ENCODE measurements at places on chromosomes 2 and 18.

DNA sequence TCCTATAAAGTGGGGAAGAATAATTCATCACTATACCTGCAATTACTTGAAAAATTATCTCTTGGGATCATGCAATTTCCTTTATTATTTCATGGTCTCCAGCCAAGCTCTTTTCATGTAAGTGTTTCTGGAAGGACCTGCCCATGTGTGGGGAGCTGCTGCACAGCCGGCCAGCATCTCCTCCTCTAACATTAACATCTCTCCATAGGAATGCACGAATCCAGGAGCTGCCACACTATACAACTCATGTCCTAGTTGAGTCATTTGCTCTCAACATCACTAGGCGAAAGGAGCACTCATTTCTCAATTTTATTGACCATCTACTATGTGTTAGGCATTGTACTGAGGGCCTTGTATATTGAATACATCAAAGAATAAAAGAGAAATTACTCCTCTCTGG, 144.3 kb upstream of the ERBB4 start:
- no peak for DNase-seq

DNA sequence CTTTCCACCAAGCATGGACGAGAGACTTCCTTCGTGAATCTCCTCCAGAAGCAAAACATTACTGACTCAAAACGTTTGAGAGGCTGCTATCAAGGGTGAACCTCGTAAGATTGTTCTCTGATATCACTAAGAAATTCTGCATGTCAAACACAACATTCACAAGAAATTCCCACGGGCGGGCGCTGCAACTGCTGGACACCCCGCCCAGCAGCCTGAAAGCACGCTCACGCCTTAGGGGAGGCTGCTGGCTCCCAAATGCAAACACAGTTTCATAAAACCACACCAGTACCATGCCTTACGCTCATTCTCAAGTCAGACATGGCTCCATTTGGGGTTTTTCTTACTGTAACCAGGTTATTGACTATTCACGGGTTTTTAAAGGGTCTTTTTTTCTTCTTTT, 39.0 kb downstream of the MBP start:
- DNase-seq: no peak

DNA sequence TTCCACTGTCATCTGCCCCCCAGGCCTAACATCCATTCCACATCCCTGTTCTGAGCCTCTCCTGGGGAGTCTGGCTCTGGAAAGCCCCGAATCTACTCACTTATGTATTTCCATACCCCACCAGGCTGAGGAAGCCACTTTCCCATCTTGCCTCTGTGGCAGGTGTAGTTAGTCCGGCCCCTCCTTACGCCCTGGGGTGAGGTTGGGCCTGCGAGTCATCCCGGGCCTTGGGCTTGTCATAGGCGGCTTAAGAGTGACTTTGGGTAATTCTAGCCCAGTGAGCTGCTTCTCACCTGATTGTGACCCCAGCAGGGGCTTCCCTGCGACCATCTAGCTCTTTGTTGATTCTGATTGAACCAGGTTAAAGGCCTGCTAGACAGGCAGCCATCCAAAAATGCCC, 21.1 kb downstream of the PCARE start:
- peak; percentile 9 for DNase-seq

DNA sequence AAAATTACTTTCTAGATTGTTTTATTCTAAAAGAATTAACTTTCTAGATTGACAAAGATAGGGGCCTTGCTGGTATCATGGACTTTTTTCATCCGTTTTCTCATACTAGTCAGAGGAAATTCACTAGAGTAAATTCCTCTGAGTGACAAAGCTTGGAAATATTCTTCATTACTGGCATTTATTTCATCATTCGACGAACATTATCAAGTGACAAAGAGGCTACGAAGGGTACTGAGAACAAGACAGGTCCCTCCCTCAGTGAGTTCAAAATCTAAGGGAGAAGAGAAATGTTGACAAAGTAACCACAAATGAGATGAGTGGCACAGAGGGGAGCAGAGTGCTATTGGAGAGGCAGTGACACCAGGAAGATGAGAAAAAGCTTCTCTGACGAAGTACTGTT, 4.3 kb downstream of the EPG5 start:
- DNase-seq: no peak

DNA sequence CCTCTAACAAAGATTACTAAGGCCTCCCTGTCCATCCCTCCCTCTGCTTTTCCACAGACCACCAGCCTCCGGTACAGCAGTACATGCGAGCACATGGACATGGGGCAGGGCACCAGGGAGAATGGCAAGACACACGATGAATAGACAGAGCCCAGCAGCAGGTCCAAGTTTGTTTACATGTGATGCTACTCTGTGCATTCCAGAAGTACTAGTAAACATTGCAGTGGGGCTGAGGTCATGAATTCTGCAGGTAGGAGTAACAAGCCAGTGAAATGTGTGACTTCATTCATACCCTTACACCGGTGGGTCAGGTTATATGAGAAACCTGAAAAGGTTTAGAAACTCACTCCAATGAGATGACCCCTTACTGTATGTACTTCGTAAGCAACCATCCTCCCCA, 205.7 kb downstream of the BCL11A start:
- DNase-seq: no peak

- DNase-seq: peak; percentile 94
These were observed 137.3 kb upstream of the PID1 start for GRCh38 chr2:229408356-229408755.

GRCh38 chr2:176471949-176472348, 202.7 kb downstream of the MTX2 start:
- DNase-seq: no peak

DNA sequence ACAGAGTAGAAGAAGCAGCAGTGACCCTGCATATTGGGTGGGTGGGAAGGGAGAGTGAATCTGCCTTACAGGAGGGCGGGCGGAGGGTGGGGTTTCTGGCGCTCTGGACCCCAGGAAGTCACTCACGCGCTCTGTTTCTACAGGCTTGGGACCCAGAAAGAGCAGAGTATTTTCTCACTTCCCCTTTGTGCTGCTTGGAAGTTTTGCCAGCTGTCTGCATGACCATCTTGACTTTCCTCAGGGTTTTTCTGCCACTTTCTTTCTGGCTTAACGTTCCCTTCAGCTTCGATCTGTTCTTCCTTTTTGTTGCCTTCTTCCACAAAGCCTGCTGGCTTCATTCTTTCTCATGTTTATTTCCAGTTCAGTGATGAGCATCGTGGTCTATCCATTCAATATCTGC, 383.1 kb downstream of the GALR1 start:
- no peak for DNase-seq

- DNase-seq: no peak
These were observed 56.2 kb downstream of the EDAR start for GRCh38 chr2:108932736-108933332.

GRCh38 chr2:8080063-8080462, 601.8 kb upstream of the ID2 start:
- no peak for DNase-seq

GRCh38 chr2:219507581-219508443, 6.5 kb upstream of the ASIC4 start:
- no peak for DNase-seq

- DNase-seq: no peak
These were observed 14.0 kb upstream of the CCNYL1 start for GRCh38 chr2:207697411-207697810.

- DNase-seq: no peak
These were observed 16.5 kb upstream of the CNDP2 start for GRCh38 chr18:74479486-74480148.

DNA sequence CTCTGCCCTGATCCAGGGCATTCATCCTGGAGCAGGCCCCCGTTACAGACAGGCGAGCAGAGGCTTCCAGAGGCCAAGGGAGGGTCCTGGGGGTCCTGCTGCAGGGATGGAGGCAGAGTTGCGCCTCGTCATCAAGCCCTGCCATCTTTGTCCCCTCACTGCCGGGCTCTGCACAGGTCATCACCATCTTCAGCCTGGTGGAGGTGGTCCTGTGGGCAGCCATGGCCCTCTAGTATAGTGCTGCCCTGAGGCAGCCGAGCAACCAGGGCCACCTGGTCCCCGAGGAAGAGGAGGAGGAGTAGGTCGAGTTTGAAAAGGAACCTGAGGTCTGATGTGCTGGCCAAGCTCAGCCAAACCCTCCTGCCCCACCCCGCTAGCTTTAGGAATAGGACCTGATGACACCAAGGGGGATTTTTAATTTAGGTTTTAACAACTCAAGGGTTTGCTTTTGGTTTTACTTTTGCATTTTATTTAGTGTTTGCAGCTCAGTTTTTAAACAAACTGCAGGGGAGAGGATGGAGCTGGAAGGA, 8.8 kb upstream of the ALPI start:
- no peak for DNase-seq

DNA sequence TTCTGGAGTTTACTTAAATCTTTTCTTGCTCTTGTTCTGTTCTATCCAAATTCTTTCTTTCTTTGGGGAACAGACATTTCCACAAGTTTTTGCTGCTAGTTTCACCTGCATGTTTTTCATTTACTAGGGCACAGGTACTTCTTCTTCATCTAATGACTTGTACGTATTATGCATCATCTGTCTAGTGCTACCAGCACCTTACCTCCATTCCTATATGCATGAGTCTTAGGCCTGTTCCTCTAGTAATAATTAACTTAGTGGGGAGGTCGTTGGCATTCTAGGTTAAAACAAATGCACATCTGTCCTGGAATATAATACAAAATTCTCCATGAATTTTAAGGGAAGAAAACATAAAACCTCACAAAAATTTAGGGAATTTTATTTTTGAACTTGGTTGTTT, 164.5 kb upstream of the STON1 start:
- DNase-seq: no peak

GRCh38 chr18:49565612-49566011, 3.8 kb downstream of the LIPG start:
- no peak for DNase-seq

GRCh38 chr2:118268268-118268667, 180.0 kb downstream of the INSIG2 start:
- DNase-seq: no peak

DNA sequence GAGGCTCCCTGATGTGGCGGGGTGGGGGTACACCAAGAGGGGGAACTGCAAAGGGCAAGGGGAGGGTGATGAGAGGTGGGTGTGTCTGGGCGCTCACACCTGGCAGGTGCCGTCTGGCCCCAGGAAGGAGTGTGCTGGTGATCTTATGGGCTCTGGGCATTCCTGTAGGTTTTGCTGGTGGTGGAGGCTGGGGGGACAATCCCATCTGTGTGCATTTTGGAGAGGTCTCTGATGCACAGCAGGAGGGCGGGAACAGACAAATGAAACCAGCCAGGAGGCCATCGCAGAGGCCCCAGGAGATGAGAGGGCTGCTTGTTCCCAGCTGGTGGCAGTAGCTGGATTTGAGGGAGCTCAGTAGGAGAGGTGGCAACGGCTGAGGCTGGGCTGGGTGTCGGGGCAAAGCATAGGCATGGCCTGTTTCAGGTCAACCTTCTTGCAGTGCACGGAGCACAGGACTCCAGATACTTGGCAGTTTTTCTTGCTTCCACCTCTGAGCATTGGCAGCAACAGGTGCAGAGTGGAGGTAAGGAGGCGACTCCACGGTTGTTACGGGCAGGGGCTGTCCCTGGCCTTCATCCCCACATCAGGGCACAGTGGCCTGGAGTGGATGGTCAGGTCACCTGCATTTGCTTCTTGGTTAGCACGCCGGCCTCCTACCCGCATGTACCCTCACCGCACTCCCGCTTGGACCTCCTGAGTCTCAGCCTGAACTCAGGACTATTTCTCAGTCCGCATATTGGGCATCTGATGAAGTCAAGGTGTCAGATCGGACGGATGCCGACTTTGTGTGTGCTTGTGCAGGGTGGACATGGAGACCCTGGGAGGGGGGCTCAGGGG, 194.2 kb upstream of the HDAC4 start:
- no peak for DNase-seq

- DNase-seq: no peak
These were observed 131.6 kb downstream of the CDH2 start for GRCh38 chr18:28045176-28045810.

GRCh38 chr2:72081451-72081850, 66.2 kb downstream of the CYP26B1 start:
- no peak for DNase-seq

GRCh38 chr2:143764261-143764660, 635.0 kb downstream of the ARHGAP15 start:
- DNase-seq: no peak

GRCh38 chr2:196335221-196335634, 163.8 kb upstream of the STK17B start:
- DNase-seq: no peak

GRCh38 chr2:231323316-231323715, 72.2 kb upstream of the B3GNT7 start:
- DNase-seq: no peak

- DNase-seq: no peak
These were observed 124.6 kb downstream of the SPOPL start for GRCh38 chr2:138626148-138626547.

- DNase-seq: no peak
These were observed 14.8 kb downstream of the B4GALT6 start for GRCh38 chr18:31669541-31669940.

GRCh38 chr2:236977063-236977851, 108.4 kb upstream of the COPS8 start:
- no peak for DNase-seq

DNA sequence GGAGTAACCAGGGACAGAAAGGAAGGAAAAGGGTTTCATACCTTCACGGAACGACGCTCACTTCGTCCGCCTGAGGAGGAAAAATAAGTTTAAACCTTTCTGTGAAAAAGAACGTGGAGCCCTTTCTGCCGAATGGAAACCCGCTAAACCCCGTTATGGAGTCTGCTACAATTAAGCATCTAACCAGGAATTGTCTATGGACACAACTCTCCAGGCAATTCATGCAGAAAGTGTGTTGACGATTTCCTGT, 528 bp upstream of the PPP4R3B start:
- DNase-seq: peak; percentile 14

DNA sequence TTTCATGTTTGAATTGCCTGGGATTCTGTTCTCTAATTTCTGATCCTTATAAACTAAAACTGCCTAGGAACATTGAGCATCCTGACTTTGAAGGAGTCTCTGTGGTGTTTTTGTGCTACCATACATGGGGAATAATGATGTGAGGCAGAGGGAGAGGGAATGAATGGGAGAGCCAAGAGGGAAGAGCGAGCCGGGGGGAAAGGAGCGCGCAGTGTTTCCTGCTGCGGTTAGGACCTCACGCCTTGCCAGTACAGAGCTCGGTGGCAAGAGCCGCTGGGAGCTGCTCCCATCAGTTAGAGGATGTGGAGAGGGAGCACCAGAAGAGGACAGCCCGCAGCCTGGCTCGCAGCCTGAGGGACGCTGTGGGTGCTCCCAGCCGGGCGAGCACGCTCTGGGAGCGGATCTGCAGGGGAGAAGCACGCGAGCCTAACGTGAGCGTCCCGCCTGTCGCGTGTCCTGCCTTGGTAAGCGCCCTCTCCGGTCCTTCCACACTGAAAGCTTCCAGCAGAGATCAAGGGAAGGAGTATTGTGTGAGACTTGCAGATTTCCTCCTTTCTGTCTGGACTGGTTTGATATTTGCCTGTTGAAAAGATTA, 114.7 kb downstream of the FAM210A start:
- no peak for DNase-seq

DNA sequence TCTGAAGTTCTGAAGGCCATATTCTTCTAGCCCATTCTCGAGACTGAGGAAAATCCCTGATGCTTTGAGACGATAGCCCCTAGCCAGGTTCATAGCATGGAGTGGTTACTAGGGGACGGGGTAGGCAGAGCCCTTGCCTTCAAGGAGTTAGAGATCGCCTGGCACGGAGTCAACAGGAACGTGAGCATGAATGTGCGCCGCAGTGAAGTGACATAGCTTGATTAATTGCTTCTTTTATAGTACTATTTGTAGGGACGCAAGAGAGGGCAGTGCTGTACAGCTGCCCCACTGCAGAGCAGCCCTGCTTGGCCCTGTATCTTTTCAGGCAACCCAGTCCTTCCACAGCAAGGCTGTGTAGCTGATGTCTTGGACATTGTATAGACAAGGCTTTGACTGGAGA, 26.2 kb downstream of the HRH4 start:
- DNase-seq: no peak

GRCh38 chr18:39421276-39421675, 1855.7 kb upstream of the CELF4 start:
- DNase-seq: no peak

Data from LoVo (cell line).